ENCODE measurements at places on chromosomes 4 and X.

GRCh38 chr4:174919886-174920423, 1.8 kb downstream of the ADAM29 start:
- DNase-seq: no peak

DNA sequence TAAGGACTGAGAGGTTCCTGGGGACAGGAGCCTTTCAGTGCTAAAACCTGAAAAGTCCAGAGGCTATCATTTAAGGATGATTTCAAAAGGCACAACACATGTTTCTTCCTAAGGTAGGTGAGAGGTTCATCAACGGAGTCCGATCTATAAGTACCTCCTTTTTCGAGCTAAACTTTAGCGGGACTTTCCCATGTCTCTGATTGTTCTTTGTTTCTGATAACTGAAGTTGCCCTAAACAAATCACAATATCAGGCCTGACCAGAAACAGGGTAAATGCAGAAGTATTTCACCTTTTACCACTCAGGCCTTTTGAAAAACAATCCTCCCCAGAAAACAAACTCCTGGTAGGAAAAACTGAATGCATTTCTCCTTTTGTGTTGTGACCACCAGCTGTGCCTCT, 17.6 kb downstream of the PIR start:
- no peak for DNase-seq

DNA sequence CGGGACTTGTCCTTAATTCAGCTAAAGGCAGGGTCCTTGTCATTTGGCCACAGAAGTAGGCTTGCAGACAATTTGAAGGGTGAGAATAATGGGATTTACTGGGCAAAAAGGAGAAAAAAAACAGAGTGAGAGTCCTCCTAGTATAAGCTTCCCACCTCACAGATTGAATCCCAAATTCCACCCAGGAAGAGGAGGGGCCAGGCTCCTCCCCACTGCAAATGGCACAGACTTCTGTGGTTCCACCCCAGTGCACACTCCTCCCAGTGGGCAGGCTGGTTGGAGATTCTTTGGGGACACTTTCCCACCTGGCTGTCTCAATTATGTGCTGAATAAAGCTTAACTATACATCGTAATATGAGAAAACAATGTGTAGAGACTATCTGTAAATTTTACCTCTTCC, 31.6 kb downstream of the MEPE start:
- no peak for DNase-seq

GRCh38 chr4:120977435-120977997, 55.0 kb upstream of the PRDM5 start:
- no peak for DNase-seq

DNA sequence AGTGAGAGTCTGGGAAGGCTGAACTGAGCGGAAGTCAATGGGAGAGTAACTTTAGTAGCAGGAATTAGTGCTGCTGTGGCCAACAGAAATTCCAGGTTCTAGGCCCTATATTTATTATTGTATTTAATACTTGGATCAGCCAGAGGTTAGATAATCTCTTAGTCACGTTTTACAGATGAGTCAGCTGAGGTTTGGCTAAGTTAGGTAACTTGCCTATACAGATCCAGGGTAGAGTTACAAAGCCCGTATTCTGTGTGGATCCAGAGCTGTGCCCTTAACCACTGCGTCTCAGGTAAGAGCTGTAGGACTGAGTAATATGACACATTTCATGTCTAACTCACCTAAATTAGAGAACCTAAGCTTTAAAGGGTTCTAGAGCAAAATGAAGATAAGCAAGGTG, 20.5 kb downstream of the PSMD10 start:
- DNase-seq: no peak

- DNase-seq: no peak
These were observed 155.9 kb downstream of the STIM2 start for GRCh38 chr4:27016551-27016950.

DNA sequence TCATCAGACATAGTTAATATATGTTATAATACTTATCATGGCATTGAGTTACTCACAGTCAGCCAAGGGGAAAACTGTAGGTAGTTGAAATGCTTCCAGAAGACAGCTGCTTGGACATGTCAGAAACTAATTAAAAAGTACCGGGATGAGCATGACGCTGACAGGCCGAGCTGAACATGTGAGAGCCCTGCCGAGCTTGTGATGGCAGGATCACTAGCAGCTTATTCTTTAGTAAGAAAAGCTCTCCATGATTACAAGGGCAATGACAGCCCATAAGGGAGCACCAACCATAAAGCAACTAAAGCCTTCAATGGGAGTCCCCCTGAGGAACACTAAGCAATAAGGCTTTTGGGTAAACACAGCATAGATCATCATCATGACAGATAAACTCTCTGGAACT, 435.6 kb downstream of the TLL1 start:
- no peak for DNase-seq

- no peak for DNase-seq
These were observed 35.2 kb upstream of the GRIA2 start for GRCh38 chr4:157185363-157185762.

- no peak for DNase-seq
These were observed 108.9 kb upstream of the NHS start for GRCh38 chrX:17266136-17266535.

GRCh38 chr4:101730291-101731117, 60.0 kb upstream of the BANK1 start:
- DNase-seq: peak; percentile 1

GRCh38 chr4:95536650-95537049, 12.1 kb downstream of the UNC5C start:
- no peak for DNase-seq

GRCh38 chr4:152590179-152591031, 54.5 kb upstream of the FBXW7 start:
- DNase-seq: peak; percentile 48

DNA sequence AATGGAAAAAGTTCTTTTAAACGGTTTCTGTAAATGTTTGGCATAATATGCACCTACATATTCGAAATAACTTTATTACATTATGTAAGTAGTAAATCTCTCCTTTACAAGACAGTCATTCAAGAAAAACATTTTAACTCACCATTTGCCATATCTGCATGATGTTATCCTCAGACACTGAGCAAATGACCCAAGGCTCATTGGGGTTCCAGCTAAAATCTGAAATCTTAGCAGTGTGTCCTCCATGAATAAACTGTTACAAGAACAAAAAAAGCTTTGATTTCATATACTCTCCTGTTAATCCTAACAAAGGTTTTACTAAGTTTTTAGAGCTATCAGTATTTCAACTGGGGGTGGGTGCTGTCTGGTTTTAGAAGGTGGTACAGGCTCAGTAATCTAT, 24.5 kb downstream of the RBBP7 start:
- no peak for DNase-seq

DNA sequence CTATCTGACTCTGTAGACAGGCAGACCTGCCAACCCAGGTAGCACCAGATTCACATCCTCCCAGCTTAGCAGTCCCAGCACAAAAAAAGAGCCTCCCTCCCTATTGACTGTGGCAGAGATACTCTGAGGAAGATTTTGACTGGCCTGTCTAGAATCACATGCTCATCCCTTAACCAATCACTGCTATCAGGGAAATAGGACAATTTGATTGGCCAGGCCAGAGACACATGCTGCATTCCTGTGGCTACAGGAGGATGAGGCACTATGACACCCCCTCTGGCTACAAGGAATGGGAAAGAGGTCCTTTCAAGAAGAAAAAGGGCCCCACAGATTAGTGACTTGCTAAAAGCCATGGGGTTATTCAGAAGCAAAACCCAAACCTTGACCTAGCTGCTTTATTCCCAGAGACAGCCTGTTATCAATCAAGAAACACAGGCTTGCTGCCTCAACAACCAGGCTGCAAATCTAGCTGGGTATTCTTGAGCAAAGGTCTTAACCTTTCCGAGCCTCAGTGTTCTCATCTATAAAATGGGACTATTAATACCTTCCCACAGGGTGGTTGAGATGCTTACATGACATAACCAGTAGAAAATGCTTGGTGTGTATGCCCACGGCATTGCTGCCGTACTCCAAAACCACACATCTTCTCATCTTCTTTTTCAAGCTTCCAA, 147.6 kb downstream of the BCOR start:
- no peak for DNase-seq

- no peak for DNase-seq
These were observed 121.3 kb downstream of the HS6ST2 start for GRCh38 chrX:132837126-132837525.

DNA sequence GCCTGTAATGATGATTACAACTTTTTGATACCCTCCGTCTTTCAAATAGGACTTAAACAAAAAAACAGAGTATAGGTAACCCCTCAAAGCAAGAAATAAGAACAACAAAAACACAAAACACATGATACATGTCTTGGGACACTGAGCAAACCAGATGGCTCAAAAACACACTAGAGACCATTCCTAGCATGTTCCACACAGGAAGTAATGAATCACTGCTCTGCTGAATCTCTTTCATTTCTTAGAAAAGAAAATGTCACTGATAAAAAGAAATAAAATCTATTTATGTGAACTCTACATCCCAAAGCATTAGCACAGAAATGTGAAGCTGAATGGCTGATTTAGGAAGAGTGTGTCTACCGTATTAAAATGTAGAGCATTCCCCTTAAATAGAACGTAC, 134.5 kb upstream of the IL15 start:
- no peak for DNase-seq

DNA sequence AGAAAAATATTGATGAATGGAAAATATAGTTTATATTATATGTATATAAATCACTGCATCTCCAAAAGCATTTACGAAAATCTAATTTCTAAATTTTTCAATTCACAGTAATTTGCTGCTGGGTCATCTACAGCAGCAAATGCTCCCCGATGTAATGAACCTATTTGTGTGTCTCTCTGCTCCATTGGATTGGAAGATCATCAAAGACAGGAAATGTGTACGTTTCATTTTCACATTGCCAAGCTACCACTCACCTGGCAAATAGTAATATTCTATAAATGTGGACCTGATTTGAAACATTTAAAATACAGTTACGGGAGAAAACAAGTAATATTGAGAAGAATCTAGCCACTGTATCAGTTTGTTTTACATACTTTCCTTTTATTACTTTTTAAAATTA, 317.7 kb downstream of the PAPSS1 start:
- DNase-seq: no peak

Data from NCI-H2107 (cell line).